ENCODE measurements at places on chromosomes 16 and 17. TPM values are rescaled to one million over a fixed set of nuclear protein-coding genes. Genes with fewer than 3 reads are reported as not detected.
A peak's percentile ranks its signal among the peaks of the same experiment; 100 is the strongest.

Gene ZSCAN10
- total RNA-seq = not detected

DNA sequence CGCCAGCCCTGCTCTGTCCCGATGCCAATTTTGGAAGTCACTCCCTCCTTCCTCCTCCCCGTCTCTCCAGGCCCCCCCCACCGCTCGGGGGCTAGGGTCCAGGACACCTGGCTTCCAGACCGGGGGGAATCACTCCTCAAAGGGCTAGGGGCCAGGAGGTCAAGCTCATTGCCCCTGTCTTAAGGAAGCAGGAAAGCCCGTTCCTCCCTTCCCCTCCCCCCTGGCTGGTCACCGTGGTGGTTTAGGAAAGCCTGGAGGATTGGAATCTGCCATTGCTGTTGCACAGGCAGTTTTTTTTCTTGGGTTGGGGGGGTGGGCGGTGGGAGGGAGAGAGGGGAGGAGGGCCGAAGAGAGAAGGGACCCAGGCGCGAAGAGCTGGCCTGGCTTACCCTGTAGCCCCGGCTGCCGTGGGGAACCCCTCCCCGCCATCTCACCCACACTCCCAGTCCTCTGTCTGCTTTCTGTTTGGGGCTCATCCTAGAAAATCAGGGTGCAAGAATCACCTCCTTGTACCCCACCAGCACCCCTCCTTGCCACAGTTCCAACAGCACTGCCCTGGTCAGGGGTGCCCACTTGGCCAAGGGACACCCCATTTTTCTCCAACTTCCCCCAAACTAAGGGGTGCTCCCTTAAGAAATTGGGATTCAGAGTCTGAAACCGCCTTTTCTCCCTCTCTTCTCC, 2.9 kb upstream of the BCL6B start:
- no peaks in the 10 kb centered on the region for H3K27me3 ChIP-seq
- peak; percentile 58 for DNase-seq
- H3K36me3 ChIP-seq = no peaks in the 10 kb centered on the region
- peak overlapping the region; percentile 80 for H3K27ac ChIP-seq
- peaks cover 24% of the 10 kb centered on the region for H3K4me1 ChIP-seq
- peak overlapping the region; percentile 70 for H3K4me3 ChIP-seq

- no peak overlapping the region for H3K4me3 ChIP-seq
- peaks cover 73% of the 10 kb centered on the region for H3K36me3 ChIP-seq
- no peaks in the 10 kb centered on the region for H3K27me3 ChIP-seq
- peak overlapping the region; percentile 78 for H3K27ac ChIP-seq
Measured at GRCh38 chr16:68344252-68344651, 33.4 kb downstream of the PRMT7 start.

GRCh38 chr17:27919079-27919478, 25.9 kb upstream of the LYRM9 start:
- H3K36me3 ChIP-seq = no peaks in the 10 kb centered on the region
- no peaks in the 10 kb centered on the region for H3K4me1 ChIP-seq
- H3K4me3 ChIP-seq = no peak overlapping the region
- H3K27me3 ChIP-seq = no peaks in the 10 kb centered on the region
- H3K27ac ChIP-seq = no peak overlapping the region
